ENCODE measurements at places on chromosomes 6 and 20.

GRCh38 chr6:111338843-111339242, 144.2 kb downstream of the REV3L start:
- no peak for DNase-seq

DNA sequence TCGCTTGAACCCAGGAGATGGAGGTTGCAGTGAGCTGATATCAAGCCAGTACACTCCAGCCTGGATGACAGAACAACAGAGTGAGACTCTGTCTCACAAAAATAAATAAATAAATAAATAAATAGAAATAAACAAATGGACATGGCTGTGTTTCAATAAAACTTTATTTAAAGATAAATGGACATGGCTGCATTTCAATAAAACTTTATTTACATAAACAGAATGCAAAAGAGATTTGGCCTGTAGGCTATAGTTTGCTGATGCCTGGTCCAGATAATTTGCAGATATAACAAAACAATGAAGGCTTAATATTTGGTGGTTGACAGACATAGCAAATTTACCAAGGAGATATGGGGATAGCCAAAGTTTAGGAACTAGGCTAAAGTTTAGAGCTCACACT, 66.8 kb downstream of the ZNF831 start:
- DNase-seq = no peak

DNA sequence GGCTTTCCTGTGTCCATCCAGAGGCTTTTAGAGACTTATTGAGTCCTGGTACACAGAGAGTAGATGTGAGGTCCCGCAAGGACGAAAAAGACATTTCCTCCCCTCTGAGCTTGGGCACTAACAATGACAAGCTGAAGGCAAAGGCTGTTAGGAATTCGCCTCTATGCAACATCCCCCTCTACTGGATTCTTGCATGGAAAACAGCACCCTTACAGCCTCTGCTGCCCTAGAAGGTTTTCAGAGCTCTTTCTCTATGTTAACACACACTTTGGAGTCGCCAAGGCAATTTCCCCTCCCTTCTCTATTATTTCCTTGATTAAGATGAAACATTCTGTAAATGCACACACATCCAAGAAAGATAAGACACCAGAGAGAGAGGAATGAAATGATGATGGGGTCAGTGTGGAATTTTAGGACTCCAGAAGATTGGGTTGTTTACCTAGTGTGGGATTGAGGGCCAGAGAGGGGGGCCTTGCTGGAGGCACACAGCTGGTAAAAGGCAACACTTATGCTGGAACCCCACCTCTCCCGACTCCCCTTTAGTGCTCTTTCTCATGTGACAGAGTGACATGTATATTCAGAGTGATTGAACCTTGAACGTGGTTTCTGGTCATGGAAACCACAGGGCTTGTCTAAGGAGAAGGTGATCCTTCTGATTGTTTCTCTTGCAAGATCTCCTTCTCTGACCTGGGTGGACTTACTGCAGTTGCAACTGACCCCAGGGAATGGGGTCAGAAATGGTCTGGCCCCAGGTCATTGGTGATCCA, 300.7 kb downstream of the CLIC5 start:
- peak; percentile 63 for DNase-seq

DNA sequence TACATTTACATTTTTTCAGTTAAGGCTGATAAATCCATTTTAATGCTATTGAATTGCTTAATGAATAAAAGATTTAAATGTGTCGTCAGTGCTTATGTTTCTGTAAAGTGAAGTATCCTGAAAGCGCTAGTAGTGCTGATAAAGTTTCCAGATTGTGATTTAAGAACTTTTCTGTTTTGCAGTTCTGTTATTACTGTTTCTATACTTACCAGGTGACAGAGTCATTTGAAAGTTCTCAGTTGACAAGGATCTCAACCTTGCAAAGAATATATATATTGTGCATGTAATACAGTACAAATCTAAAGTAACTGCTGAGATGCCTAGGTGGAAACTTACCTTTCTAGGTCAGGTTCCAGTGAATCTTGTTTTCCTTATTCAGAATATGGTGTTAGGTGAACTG, 201.8 kb downstream of the ARID1B start:
- DNase-seq = no peak

GRCh38 chr20:19661717-19662636, 96.1 kb upstream of the RIN2 start:
- DNase-seq = peak; percentile 32

GRCh38 chr6:15843764-15844163, 180.9 kb upstream of the DTNBP1 start:
- no peak for DNase-seq

DNA sequence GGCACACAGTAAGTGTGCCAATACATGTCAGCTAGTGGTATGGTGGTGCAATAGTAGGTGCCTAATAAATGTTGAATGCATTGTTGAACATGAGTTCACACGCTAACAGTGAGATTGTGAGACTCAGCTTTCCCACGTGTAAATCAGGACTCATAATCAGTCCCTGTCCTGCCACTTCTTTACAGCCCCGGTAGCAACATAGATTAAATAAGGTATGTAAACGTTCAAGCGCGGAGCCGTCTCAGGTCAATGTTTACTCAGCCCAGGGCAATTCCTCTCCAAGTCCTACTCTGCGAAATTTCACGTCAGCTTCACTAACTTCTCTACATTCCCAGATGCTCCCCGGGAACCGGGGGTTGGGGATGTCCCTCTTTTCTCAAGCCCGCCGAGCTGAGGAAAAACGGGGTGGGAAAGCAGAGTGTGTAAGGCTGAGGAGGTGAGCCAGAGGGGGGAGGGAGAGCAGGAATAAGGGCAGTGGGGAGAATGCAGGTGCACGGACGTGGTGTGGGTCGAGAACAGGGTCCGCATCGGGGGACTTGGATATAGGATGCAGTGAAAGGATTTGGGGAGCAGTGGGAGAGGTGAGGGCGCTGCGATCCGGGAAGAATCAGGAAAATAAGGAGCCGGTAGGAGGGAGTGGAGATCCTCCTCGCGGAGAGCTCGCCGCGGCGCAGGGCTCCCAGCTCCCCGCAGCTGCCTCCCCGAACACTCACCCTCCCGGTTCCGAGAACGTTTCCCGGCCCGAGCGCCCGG, 544 bp upstream of the TP53INP2 start:
- no peak for DNase-seq

DNA sequence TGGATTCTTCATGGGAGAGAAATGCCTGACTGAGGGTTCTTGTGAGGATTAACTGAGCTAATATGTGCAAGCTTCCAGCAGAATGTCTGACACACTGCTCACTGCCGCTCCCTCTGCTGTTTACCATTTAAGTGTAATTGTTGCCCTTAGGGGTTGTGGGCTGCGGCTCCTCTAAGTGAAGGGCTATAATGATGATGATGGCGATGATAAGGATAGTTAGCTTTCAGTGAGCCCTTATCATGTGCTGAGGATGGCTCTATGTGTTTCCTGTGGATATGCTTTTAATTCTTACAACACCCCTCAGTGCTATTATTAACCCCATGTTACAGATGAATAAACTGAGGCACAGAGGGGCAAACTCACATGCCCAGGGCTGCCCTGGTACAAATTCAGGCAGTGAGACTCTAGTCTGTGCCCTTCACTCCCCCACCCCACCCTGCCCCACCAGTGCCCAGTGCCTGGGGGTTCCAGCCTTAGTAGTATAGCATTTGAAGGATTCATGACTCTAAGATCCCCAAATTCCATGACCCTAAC, 33.4 kb downstream of the TGM2 start:
- DNase-seq = no peak

- no peak for DNase-seq
Observed at GRCh38 chr6:119829006-119829405, 479.4 kb upstream of the MAN1A1 start.

Data from skeletal muscle cell (primary cell).